ENCODE measurements at places on chromosomes 11 and 22. TPM values are rescaled to one million over a fixed set of nuclear protein-coding genes. Genes with fewer than 3 reads are reported as not detected.

HTR3A gene
- total RNA-seq: not detected

RFPL1 gene
- total RNA-seq: not detected

CCDC116 gene
- total RNA-seq: 0.07 TPM

CYB5R2 gene
- total RNA-seq: 5.3 TPM

Measured in pulmonary artery endothelial cell (primary cell).